Activated CD8-positive, alpha-beta memory T cell treated with anti-CD3 and anti-CD28 coated beads, Interleukin-2, amount 50 U/mL, for 4 hours (primary cell): ENCODE measurements at places on chromosomes 5 and 9.

GRCh38 chr5:68423154-68423811, 207.7 kb downstream of the PIK3R1 start:
- no peak for DNase-seq

DNA sequence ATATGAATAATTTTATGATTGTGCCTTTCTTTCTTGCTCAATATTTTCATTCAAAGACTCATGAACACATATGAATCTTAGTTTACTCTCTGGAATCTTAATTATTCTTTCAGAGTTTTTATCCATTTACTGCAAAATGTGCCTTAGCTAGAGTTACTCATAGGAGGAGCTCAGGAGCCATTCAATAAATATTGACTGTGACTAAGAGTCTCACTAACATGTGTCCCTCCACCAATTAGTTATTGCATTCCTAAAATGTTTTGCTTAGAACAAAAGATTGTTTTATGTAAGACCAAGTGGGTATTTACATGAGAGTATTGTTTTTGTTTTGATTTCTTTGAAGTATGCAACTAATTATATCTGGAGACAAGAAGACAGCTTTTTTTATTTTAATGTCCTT, 218.4 kb upstream of the MAST4 start:
- no peak for DNase-seq

- DNase-seq: no peak
Observed at GRCh38 chr5:172009536-172010270, 3.3 kb upstream of the FBXW11 start.

GRCh38 chr5:147906326-147907095, at the start of gene C5orf46:
Gene C5orf46 (minus strand): TSS chr5:147906538. CDS start chr5:147906501, 37 bp downstream.
- no peak for DNase-seq

- DNase-seq: no peak
Observed at GRCh38 chr5:139676951-139677735, 29.0 kb downstream of the CXXC5 start.

GRCh38 chr5:113281194-113281593, 153.6 kb downstream of the TSSK1B start:
- DNase-seq: no peak
